NCI-H1092 treated with DMSO at 0.1 percent for 48 hours (cell line): ENCODE measurements at places on chromosomes 7 and 10.

GRCh38 chr7:155917836-155918430 lies 105.7 kb upstream of the SHH start:
- no peak for DNase-seq

DNA sequence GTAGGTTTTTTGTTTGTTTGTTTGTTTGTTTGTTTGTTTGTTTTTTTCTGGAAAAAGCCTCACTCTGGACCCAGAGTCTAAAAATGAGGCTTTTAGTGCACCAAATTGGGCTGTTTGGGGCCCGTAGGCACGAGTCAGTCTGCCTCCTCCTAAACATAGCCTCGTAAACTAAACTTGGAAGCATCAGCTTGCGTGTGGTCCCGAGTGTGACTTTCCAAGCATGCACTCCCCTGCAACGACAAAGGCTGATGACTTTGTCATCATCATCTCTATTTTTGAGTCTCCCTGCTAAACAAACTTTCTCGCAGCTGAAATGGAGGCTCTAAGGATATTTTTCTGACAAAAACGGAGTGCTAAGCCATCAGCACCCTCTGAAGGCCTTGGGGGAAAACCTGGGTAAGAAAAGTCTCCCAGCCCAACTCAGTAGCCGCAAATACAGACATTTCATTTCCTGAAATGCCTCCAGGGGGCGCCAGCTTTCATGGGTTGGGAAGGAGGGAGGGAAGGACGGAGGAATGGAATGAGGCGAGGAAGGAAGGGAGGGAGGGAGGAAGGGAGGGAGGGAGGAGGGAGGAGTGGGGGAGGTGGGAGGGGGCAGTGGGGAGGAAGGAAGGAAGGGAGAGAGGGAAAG lies 245.9 kb downstream of the KCNMA1 start:
- peak; percentile 38 for DNase-seq

- no peak for DNase-seq
Observed at GRCh38 chr7:35878351-35878750, 77.5 kb downstream of the SEPTIN7 start.

- DNase-seq, result no peak
Observed at GRCh38 chr7:77455321-77455720, 39.2 kb upstream of the GSAP start.

GRCh38 chr10:104424719-104425118 lies 71.1 kb downstream of the CFAP58 start:
- DNase-seq, result no peak

DNA sequence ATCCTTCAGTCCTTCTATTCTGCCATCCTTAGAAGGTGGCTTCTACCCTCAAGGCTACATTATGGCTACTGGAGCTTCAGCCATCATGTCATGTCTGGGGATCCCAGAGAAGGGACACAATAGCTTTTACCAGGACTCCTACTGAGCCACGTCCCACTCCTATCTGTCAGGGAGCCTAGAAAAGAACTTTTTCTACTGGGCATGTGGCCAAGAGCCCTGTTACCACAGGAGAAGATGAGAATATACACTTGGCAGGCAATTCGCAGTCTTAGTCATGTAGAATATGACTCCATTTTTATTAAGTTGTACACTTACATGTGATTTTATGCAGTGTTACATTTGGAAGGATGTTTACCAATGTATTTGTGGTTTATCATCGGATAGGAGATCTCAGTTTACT lies 64.6 kb upstream of the KCNMA1 start:
- DNase-seq, result no peak

GRCh38 chr10:123241391-123242141 lies 87.4 kb downstream of the BUB3 start:
- DNase-seq, result no peak

DNA sequence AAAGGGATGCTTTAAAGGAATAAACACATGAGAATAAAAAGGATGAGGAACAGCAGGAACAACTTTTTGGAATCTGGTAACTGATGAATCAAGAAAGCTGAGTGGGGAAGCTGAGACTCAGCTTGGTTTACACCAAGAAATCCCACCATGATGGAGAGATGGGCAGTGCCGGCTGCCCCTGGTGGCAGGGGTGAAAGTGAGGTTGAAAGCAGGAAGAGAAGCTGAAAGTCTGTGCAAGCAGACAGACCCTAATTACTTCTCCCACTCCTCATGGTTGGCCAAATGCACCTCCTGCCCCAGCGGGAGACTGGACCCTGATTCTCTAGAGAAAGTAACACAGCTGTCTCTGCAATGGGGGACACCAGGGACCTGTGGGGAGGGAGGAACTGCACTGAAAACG lies 57.6 kb upstream of the NANOS1 start:
- no peak for DNase-seq

GRCh38 chr10:15068802-15069201 lies 19.8 kb downstream of the ACBD7 start:
- no peak for DNase-seq

GRCh38 chr10:129972145-129972965 lies 8.3 kb upstream of the EBF3 start:
- DNase-seq, result no peak
